ENCODE measurements at places on chromosomes 11 and 22. TPM values are rescaled to one million over a fixed set of nuclear protein-coding genes. Genes with fewer than 3 reads are reported as not detected.

The ALDH3B2 gene
- total RNA-seq = not detected

The ROBO4 gene
- not detected for total RNA-seq

The MS4A3 gene
- not detected for total RNA-seq

The GTSE1 gene
- total RNA-seq = 9.4 TPM

The TMEM121B gene
- total RNA-seq = 0.48 TPM

The P2RX3 gene
- total RNA-seq = not detected

The OR56A1 gene
- total RNA-seq = not detected

The TRIM48 gene
- total RNA-seq = not detected

DNA sequence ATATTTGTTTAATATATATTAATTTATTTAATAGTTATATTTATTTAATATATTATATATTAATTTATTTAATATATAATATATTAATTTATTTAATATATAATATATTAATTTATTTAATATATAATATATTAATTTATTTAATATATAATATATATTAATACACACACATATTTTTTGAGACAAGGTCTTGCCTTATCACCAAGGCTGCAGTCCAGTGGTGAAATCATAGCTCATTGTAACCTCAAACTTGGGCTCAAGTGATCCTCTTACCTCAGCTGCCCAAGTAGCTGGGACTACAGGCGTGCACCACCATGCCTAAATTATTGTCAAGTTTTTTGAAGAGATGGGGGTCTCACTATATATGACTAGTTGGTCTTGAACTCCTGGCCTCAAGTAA is 51.4 kb upstream of the DDI1 start:
- no peaks in the 10 kb centered on the region for H3K36me3 ChIP-seq
- peaks cover 6% of the 10 kb centered on the region for H3K4me1 ChIP-seq
- H3K27ac ChIP-seq = no peak overlapping the region
- H3K27me3 ChIP-seq = no peaks in the 10 kb centered on the region
- H3K4me3 ChIP-seq = no peak overlapping the region
- no peak for DNase-seq

DNA sequence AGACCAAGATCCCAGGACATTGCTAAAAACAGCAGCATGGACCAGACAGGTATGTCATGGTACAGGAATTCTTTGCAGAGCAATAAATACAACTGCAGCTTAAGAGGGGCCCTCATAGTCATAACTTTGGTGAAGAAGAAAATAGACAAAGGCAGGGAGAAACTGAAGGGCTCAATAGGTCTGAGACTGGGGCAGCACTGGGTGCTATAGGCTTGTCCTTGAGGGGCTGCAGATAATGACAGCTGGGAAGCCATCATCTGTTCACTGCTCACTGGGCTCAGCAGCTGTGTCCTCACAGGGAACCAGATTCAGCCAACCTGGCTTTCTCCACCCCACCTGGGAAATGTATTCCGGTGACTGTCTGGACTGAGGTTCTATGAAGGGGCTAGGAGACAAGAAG is 68.4 kb downstream of the ZNF280B start:
- peaks cover 17% of the 10 kb centered on the region for H3K27me3 ChIP-seq
- H3K4me3 ChIP-seq = no peak overlapping the region
- H3K4me1 ChIP-seq = no peaks in the 10 kb centered on the region
- H3K36me3 ChIP-seq = no peaks in the 10 kb centered on the region
- DNase-seq = no peak

GRCh38 chr22:36369922-36370791 is 17.6 kb downstream of the MYH9 start:
- DNase-seq = no peak
- H3K36me3 ChIP-seq = peaks cover 4% of the 10 kb centered on the region
- H3K27me3 ChIP-seq = no peaks in the 10 kb centered on the region
- no peak overlapping the region for H3K4me3 ChIP-seq
- peak overlapping the region; percentile 91 for H3K27ac ChIP-seq

- peaks cover 13% of the 10 kb centered on the region for H3K4me1 ChIP-seq
- H3K27ac ChIP-seq = no peak overlapping the region
- H3K4me3 ChIP-seq = no peak overlapping the region
- no peaks in the 10 kb centered on the region for H3K36me3 ChIP-seq
- H3K27me3 ChIP-seq = no peaks in the 10 kb centered on the region
Measured at GRCh38 chr22:24503843-24504338, 8.8 kb downstream of the UPB1 start.

DNA sequence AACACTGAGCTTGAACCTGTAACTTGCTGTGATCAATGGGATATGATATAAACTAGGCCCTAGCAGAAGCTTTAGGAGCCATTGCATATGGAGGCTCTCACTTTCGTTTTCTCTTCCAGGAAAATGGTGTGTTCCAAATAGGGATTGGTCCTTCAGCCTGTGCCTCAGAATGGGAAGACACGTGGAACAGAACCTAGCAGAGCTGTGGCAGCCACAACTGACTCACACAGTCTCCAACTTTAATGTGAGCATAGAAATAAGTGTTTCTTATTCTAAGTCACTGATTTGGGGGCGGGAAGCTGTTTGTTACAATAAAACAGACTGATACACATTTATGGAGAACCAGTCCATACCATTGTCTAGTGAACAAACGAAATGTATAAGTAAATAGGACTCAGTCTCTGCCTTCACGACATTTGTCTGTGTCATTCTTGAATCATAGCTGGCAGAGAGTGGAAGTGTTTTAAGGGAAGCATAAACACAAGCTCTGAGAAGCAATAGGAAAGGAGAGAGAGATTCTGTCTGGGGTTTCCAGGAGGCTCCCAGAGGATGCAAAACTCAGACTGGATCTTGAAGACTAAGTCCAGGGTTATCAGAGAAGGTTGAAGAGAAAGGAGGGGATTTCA is 97.3 kb downstream of the GALNT18 start:
- no peak for DNase-seq
- H3K27me3 ChIP-seq = peaks cover 4% of the 10 kb centered on the region
- no peak overlapping the region for H3K27ac ChIP-seq
- H3K4me1 ChIP-seq = peaks cover 14% of the 10 kb centered on the region

GRCh38 chr22:22155146-22155545 is 89.4 kb upstream of the VPREB1 start:
- no peak overlapping the region for H3K27ac ChIP-seq
- H3K27me3 ChIP-seq = peaks cover 53% of the 10 kb centered on the region
- DNase-seq = no peak
- no peaks in the 10 kb centered on the region for H3K36me3 ChIP-seq
- no peak overlapping the region for H3K4me3 ChIP-seq

GRCh38 chr11:27619039-27619574 is 81.1 kb downstream of the BDNF start:
- H3K4me1 ChIP-seq = no peaks in the 10 kb centered on the region
- peaks cover 11% of the 10 kb centered on the region for H3K27me3 ChIP-seq
- DNase-seq = no peak

- DNase-seq = peak; percentile 76
- no peaks in the 10 kb centered on the region for H3K36me3 ChIP-seq
- H3K27me3 ChIP-seq = no peaks in the 10 kb centered on the region
- H3K4me1 ChIP-seq = peaks cover 31% of the 10 kb centered on the region
- H3K27ac ChIP-seq = peak overlapping the region; percentile 4
Measured at GRCh38 chr11:2303627-2304505, 2.1 kb downstream of the TSPAN32 start.

- H3K36me3 ChIP-seq = peaks cover 24% of the 10 kb centered on the region
- DNase-seq = no peak
- H3K4me3 ChIP-seq = no peak overlapping the region
- no peaks in the 10 kb centered on the region for H3K27me3 ChIP-seq
- no peak overlapping the region for H3K27ac ChIP-seq
Measured at GRCh38 chr11:129939510-129939909, 44.1 kb upstream of the NFRKB start.

GRCh38 chr22:32206774-32207758 is 2.2 kb upstream of the RFPL2 start:
- H3K27ac ChIP-seq = no peak overlapping the region
- H3K4me1 ChIP-seq = peaks cover 13% of the 10 kb centered on the region
- no peaks in the 10 kb centered on the region for H3K36me3 ChIP-seq
- no peaks in the 10 kb centered on the region for H3K27me3 ChIP-seq
- no peak overlapping the region for H3K4me3 ChIP-seq

GRCh38 chr11:44527476-44527875 is 38.0 kb upstream of the CD82 start:
- H3K36me3 ChIP-seq = no peaks in the 10 kb centered on the region
- peaks cover 24% of the 10 kb centered on the region for H3K27me3 ChIP-seq
- no peak overlapping the region for H3K4me3 ChIP-seq
- peaks cover 1% of the 10 kb centered on the region for H3K4me1 ChIP-seq
- DNase-seq = no peak
- H3K27ac ChIP-seq = no peak overlapping the region

DNA sequence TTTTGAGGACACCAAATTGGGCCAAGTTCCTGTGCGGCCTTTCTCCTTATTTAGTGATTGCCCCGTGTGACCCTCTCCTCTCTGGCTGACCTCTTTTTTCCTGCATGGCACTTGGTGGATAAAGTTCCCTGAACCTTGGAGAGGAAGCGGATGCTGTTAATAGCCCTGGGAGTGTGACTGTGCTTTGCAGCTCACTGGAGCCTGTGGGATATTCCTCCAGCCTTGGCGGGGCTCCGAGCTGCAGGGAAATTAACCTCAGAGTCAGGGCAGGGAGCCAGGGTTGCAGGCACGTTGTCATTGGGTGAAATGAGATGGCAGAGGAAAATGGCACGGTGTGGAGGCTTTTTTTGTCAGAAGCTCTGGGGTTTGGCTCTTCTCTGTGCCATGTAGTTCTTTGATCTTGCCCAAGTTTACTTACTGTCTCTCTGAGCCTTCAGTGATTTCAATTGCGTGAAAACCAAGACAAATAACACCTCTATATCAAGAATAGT is 965 bp downstream of the OR9Q1 start:
- no peaks in the 10 kb centered on the region for H3K27me3 ChIP-seq
- no peak for DNase-seq
- H3K27ac ChIP-seq = no peak overlapping the region
- no peaks in the 10 kb centered on the region for H3K4me1 ChIP-seq
- no peaks in the 10 kb centered on the region for H3K36me3 ChIP-seq
- no peak overlapping the region for H3K4me3 ChIP-seq

DNA sequence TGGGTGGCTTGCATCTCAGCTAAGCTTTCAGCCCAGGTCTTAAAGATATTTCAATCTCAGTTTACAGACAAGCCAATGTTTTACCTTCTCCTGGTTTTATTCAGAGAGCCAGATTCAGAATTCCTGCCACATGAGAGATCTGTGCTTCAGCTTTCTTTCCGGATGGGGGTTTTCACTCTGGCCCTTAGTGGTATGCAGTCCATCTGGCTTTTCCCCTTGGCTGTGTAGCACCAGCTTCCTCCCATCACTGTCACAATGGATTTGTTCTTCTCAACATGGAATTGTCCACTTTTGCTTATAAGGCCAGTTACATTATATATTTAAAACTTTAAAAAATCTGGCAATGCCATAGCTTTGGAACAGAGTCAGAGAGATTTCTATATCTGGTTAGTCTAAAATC is 303.9 kb downstream of the ETS1 start:
- H3K36me3 ChIP-seq = no peaks in the 10 kb centered on the region
- H3K27ac ChIP-seq = peak overlapping the region; percentile 71
- H3K4me3 ChIP-seq = no peak overlapping the region
- H3K27me3 ChIP-seq = no peaks in the 10 kb centered on the region

DNA sequence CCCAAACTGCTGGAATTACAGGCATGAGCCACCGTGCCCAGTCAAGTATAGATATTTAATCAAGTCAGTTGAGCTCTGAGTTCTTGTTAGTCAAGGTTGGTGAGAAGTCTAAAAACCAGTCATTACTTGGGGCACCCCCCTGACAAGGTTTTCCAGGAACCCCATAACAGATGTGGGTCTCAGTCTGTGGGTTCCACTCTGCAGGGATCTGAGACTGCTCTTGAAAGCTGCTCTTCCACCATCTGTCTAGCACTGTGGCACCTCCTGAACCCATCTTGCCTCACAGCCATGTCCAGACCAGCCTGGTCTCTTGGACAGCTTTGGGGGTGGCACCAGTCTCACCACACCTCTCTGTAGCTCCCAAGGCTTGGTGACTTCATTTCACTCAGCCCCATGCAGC is 44.3 kb upstream of the PLET1 start:
- no peak overlapping the region for H3K27ac ChIP-seq
- H3K4me1 ChIP-seq = peaks cover 17% of the 10 kb centered on the region
- no peaks in the 10 kb centered on the region for H3K27me3 ChIP-seq
- no peak overlapping the region for H3K4me3 ChIP-seq
- no peak for DNase-seq

DNA sequence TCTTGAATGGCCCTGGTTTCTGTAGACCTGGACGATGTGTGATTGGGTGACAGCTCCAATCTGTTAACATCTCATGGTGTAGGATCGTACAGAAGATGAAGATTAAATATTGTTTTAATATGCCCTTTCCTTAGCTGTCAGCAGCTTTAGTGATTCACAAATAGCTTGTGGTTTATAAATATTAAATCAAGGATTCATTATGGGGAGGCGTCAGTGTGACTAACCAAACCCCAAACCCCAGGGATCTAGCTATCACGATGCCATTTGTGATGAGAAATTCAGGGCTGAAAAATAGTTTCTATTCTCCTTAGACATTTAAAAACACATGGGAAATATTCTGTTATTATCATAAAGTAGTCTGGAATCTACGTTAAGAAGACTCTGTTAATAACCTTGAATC is 73.4 kb downstream of the NCAM1 start:
- H3K4me1 ChIP-seq = no peaks in the 10 kb centered on the region
- no peak for DNase-seq
- H3K27me3 ChIP-seq = peaks cover 2% of the 10 kb centered on the region
- H3K4me3 ChIP-seq = no peak overlapping the region

DNA sequence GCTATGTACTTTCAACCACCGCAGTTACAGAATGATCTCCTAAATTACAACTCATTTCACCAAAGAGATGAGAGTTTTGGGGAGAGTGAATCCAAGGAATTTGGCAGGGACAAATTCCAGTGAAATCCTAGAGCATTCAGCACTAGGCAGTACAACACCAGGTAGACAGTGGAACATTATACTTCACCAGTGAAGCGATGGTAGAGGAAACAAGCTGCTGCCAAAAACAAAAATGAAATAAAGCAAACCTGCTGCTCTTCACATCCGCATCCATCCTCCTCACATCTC is 16.9 kb downstream of the SMCO4 start:
- no peaks in the 10 kb centered on the region for H3K27me3 ChIP-seq
- H3K36me3 ChIP-seq = no peaks in the 10 kb centered on the region
- DNase-seq = no peak
- no peak overlapping the region for H3K27ac ChIP-seq

DNA sequence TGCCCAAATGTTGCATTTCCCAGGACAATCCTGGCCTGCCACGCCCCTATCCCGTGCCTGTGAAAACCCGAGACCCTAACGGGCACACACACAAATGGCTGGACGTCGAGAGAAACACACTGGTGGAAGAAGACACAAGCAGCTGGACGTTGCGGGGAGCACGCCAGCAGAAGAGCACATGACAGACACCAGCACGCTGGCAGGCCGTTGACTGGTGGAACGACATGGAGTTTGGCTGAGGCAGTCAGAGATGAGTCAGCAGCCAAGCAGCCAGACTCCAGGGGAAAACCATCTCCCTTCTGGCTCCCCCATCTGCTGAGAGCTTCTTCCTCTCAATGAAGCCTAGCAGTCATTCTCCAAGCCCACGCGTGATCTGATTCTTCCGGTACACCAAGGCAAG is 606.7 kb upstream of the LRRC4C start:
- no peaks in the 10 kb centered on the region for H3K27me3 ChIP-seq
- H3K36me3 ChIP-seq = no peaks in the 10 kb centered on the region
- no peaks in the 10 kb centered on the region for H3K4me1 ChIP-seq
- H3K27ac ChIP-seq = no peak overlapping the region

Measured in osteocyte (in vitro differentiated cells).